ENCODE measurements at places on chromosomes 16 and 17. TPM values are rescaled to one million over a fixed set of nuclear protein-coding genes. Genes with fewer than 3 reads are reported as not detected.

RGS11 gene
- 2.7 TPM for total RNA-seq

KRTAP1-4 gene
- total RNA-seq: not detected

CFAP119 gene
- 8.1 TPM for total RNA-seq

PRR35 gene
- total RNA-seq: 0.13 TPM

EME1 gene
- total RNA-seq: 14.4 TPM

OR4D1 gene
- not detected for total RNA-seq

CA4 gene
- total RNA-seq: not detected

SP6 gene
- 3.0 TPM for total RNA-seq

HS3ST3B1 gene
- total RNA-seq: 0.49 TPM

SIAH1 gene
- 15.2 TPM for total RNA-seq

NPIPB2 gene
- 3.2 TPM for total RNA-seq

DHODH gene
- 12.3 TPM for total RNA-seq

DOK4 gene
- 38.6 TPM for total RNA-seq

NOL11 gene
- total RNA-seq: 72.1 TPM

MT1E gene
- not detected for total RNA-seq

SEPTIN12 gene
- not detected for total RNA-seq

KRT222 gene
- total RNA-seq: 0.30 TPM

NACA2 gene
- not detected for total RNA-seq

CENPX gene
- total RNA-seq: 184 TPM

SCN4A gene
- 0.18 TPM for total RNA-seq

TEN1 gene
- total RNA-seq: 26.6 TPM

TAC4 gene
- total RNA-seq: not detected

MAZ gene
- total RNA-seq: 190 TPM

C16orf96 gene
- total RNA-seq: not detected

TSPAN10 gene
- total RNA-seq: 5.2 TPM

CTRB1 gene
- not detected for total RNA-seq

Measured in A549 treated with RU486 at 1 μM for 4 hours (cell line).